Activated CD8-positive, alpha-beta memory T cell treated with anti-CD3 and anti-CD28 coated beads for 4 hours (primary cell): ENCODE measurements at places on chromosomes 7 and 10.

DNA sequence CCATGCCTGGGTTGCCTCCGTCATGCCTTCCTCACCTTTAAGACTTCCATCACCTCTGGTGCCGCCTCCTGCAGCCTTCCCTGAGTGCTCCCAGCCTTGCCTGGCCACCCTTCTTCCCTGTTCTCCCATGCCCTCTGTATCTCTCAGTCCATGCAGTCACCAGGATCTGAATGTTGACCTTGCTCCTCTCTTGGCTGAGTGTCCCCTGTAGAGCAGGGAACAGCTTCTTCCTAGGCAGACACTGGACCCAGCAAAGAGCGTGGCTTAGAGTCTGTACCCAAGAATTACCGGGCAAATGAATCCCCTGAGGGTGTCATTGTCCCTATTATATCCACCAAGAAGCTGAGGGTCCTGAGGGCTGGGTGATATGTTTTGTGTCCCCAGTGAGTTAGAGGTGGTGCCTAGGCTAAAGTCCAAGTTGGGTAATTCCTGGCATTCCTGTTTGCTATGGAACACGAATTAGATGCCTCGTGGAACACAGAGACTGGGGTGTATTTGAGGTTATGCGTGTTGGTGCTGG lies 505.6 kb downstream of the RPS24 start:
- no peak for DNase-seq

GRCh38 chr7:49341849-49342248 lies 417.5 kb downstream of the CDC14C start:
- DNase-seq, result no peak

GRCh38 chr7:155227788-155228458 lies 69.8 kb upstream of the INSIG1 start:
- DNase-seq, result no peak

- no peak for DNase-seq
Observed at GRCh38 chr7:28418311-28418710, 6.0 kb downstream of the CREB5 start.

DNA sequence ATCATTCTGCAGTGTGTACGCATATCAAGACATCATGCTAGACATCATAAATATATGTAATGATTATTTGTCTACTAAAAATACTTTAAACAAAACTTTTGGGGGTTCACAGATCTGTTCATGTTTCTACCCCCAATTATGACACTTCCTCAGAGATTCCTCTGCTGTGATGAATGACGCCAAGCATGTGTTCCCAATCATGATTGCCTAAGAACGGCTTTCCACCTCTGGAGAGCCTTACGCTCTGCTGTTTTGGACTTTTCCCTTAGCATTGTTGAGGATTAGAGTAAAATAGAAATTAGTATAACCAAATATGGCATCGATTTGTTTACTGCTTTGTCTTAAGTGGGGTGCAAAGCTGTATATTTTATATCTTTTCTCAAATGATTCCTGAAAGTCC lies 236.3 kb upstream of the IGFBP3 start:
- DNase-seq, result no peak

- DNase-seq, result no peak
Observed at GRCh38 chr10:5467207-5467535, 32.2 kb downstream of the CALML5 start.

DNA sequence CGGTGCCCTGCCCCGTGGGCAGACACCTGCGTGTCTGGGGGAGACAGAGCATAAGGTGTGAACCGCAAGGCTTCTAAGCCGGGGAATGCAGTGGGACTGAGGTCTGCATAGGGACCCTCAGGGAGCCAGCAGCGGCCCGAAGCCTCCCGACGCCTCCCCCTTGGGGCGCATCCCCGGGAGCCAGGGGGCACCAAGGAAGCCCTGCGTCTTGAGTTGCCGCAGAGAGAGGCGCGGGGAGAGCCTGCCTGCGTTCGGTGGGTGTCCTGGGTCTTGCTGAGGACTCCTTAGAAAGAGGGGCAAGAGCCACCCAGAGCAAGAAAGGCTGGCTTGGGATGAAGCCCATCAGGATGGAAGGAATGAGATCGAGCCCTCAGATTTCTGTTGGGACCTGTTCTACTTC lies 18.2 kb upstream of the UNCX start:
- DNase-seq, result no peak
